ENCODE measurements at places on chromosomes 7 and 10. TPM values are rescaled to one million over a fixed set of nuclear protein-coding genes. Genes with fewer than 3 reads are reported as not detected.

EPHB4 gene
- polyA plus RNA-seq, result 47.2 TPM

DNA sequence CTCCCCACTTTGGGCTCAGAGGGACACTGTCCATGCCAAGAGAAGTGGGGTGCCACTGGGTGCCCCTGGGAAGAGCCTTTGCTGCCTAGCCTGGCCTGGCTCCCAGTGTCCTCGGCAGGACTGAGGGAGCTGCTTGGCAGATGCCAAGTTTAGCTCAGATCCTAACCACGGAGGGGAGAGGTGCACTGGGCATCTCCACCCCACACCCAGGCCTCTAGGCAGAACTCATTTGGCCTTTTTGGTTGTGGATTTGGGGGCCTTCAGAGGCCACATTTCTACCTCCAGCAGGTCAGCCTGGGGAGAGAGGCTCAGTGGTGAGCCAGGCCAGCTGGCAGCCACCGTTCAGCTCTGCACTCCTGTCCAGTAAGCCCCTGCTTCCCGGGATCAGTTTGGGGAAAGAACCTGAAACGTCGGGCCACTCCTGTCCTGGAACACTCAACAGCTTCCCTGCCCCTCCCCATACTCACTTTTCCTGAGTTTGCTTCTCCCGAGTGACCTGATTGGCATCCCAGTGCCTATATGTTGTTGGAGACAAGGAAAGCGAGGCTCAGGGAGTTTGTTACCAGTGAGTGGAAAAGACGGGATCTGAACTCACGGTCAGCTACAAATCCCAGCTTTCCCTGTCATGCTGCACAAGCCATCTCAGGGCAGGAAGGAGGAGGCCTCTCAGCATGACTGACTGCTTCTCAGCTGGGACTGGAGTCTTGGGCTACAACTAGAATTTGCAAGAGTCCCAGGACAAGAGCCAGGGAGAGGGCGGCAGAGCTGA, 11.2 kb upstream of the CXCL12 start:
- no peak for DNase-seq
- no peaks in the 10 kb centered on the region for H3K36me3 ChIP-seq
- no peak overlapping the region for H3K27ac ChIP-seq

GRCh38 chr7:117872561-117873309, 506 bp downstream of the CTTNBP2 start:
- peak overlapping the region; percentile 71 for H3K27ac ChIP-seq
- peaks cover 17% of the 10 kb centered on the region for H3K27me3 ChIP-seq
- H3K4me1 ChIP-seq, result peaks cover 6% of the 10 kb centered on the region

GRCh38 chr10:46528171-46528671, 28.2 kb downstream of the GPRIN2 start:
- H3K4me3 ChIP-seq, result no peak overlapping the region
- peaks cover 13% of the 10 kb centered on the region for H3K4me1 ChIP-seq
- H3K27ac ChIP-seq, result no peak overlapping the region
